ENCODE measurements at places on chromosomes 13 and 19.

GRCh38 chr13:28031896-28032288 lies 43.4 kb upstream of the URAD start:
- DNase-seq, result no peak

DNA sequence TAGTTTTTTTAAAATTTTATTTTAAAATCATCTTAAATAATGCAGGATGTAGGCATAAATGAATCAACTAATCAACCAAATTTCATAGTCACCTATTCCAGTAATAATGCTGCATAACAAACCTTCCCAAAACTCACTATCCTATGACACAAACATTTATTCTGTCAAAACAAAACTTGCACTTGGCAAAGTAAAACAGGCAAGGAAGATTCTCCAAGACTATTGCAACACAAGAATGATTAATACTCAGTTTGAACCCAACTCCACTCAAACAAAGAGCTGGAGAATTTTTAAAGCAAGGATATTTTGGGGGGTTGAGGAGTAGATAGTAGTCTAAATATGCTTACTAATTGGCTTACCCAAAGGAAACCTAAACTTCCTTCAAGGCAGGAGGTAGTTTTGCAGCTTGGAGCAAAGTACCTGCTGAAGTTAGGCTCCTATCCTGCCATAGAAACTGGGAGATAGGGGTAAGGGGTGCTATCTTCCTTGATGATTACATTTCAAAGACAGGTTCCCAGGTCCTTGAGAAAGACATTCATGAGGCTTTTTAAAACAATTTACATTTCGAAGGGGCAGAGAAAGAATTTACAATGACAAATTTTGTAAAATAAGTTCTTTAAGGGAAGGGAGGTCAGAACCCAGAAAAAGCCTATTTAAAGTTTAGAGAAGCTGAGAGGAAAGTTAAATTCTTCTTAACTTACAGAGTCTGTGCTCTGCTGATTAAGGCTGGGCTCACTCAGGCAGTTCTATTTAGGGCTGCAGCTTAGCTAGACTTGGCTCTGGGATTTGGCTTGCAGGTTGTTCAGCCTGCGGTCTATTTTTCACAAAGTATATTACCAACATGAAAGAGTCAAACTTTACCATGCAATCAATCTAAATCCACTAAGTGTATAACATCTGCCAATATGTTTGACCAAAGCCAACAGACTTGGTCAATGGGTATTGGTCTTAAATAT lies 549.0 kb downstream of the KCTD12 start:
- DNase-seq, result no peak

GRCh38 chr13:43058318-43058674 lies 34.9 kb downstream of the DNAJC15 start:
- peak; percentile 85 for DNase-seq

- DNase-seq, result no peak
These were observed 41.3 kb downstream of the RNASEH2B start for GRCh38 chr13:50950849-50951248.

DNA sequence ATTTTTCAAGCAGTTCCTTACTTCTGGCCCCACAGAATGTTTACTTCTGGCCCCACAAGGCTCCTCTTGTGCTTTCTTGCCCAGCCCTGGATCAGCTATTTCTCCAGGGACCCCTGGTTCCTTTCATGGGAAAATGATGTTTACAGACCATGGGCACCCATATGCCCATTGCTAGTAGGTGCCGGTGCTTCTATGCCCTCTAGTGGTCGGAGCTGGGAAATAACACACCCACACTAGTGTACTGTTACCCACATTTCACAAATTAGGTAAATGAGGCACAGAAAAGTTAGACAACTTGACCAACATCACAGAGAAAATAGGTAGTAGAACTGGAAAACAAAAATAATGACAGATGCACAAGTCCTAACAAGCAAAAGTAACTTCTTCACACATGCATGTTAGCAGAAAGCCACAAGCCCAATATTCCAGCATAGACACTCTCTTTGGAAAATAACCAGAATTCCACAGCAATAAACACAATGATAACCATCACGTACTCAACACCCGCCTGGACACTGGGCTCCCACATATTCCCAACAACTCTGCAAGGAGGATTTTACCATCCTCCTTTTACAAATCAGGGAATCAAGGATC lies 1.3 kb upstream of the CEACAM6 start:
- no peak for DNase-seq

GRCh38 chr13:99083981-99084380 lies 106.1 kb upstream of the DOCK9 start:
- no peak for DNase-seq

- DNase-seq, result no peak
These were observed 30.8 kb upstream of the MUC16 start for GRCh38 chr19:9041023-9041422.

GRCh38 chr13:43785650-43786471 lies 911 bp downstream of the ENOX1 start:
- DNase-seq, result no peak

DNA sequence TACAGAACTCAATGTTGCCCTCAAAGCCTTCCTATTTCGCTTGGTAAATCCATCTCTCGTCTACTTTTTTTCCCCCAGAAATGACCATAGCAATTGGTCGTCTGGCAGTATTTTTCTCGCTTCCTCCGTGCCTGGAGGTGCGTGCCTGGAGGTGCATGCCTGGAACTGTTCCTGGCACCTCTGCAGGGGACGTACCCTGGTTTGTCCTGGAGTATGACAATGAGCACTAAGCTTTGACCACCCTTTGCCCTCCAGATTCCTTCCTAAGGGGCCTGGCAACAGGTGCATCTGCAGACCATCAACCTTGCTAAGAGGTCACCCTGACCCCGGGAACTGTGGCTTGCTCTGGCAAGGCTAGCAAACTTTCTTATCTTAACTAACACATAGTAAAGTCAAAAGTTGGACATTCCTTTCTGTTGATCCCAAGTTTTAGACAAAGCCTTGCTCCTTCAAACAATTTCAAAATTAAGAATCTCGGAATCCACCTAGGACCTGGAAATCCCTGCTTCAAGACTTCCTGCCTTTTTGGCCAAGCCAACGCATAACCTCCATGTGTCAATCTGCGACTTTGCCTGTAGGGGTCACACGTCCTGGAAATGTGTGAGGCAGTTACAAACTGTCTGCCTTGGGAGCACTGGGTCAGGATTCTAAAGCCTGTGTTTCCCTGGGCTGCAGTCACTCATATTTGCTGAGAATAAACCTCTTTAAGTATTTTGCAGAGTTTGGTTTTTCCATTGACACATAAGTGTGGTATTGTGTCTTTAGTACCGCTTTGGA lies 28.8 kb upstream of the TUBGCP3 start:
- DNase-seq, result no peak

DNA sequence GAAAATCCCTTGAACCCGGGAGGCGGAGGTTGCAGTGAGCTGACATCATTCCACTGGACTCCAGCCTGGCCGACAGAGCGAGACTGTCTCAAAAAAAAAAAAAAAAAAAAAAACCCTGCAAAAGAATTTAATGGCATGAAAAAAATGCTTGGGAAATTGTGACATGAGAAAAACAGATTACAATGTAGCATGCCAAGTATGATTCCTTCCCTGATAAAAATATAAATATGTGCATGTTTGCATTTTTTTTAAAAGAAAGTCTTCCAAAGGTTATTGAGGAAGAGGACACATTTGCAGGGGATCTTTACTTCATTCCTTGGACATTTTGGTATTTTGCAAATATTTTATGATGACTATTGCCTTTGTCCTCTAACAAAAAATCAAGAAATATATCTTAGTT lies 14.5 kb upstream of the ZBTB32 start:
- DNase-seq, result no peak

- DNase-seq, result peak; percentile 39
These were observed 144.1 kb downstream of the DPF1 start for GRCh38 chr19:38079926-38080380.

DNA sequence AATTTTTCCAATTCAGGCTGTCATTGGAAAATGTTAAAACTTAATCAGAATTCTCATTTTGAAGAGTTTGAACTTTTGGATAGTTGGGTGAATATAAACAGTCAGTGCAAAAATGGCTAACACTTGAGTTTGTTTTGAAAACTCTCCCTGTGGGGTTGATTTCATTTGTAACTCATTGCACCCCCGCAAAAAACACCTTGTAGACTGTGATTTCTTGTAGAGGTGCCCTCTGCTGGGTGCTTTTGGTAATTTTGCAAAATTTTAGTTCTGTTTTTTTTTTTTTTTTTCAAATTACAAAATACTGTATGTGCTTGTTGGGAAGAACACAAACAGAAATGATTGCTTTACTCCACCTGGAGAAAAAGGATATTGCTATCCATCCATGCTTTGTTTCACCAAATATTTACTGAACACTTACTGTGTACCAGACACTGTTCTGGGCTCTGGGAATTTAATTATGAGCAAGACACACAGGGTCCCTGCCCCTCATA lies 28.2 kb upstream of the GPI start:
- no peak for DNase-seq

GRCh38 chr13:65461590-65461989 lies 1768.5 kb downstream of the PCDH9 start:
- no peak for DNase-seq

- DNase-seq, result no peak
These were observed 18.4 kb upstream of the MYADM start for GRCh38 chr19:53849237-53849676.

- DNase-seq, result no peak
These were observed 22.7 kb downstream of the SLC25A15 start for GRCh38 chr13:40812102-40812501.

- DNase-seq, result no peak
These were observed 167.5 kb downstream of the URI1 start for GRCh38 chr19:30109565-30109964.

DNA sequence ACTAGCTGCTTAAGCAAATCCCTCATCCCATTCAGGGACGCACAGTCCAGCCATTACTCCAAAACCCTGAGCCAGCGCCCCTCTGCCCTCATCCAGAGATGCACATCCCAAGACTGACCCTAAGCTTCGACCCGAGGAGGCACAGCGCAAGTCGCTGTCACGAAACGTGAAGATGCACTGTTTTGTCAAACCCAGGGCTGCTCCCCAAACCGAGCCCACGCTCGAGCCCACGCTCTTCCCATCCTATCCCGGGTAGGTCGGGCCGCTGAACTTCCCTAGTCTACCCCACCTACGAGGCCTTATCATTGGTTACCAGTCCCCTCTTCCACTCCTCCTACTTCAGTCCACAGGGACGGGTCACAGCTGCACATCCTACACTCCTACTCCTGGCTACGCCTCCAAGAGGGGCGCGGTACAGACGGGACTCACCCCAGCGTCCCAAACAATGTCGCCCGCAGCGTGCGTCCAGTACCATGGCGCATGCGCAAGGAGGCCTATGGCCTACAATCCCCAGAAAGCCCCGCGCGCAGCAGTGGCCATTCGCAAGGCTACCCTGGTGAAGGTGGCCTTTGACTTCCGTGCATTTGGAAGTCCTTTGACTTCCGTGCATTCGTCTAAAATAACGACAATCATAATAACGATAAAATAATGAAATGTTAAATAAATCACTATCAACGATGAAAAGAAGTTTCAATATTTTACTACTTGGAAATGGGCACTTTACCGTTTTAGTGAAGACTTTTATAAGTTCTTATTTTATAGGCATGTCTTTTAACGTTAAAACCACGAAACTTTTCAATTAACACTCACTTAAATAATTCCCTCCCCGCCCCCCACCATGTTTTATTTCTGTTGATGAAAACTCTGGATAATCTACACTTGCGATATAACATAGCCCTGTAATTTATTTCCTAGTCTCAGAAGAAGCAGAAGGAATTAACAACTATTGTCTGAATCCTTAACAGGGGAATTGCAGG lies at the start of gene ZNF285:
Gene ZNF285 (minus strand): TSS at position 470 of the 977 bp plus-strand sequence. CDS start 4,395 bp downstream, outside the sequence.
- peak; percentile 70 for DNase-seq

GRCh38 chr19:964761-965694 lies 19.1 kb upstream of the WDR18 start:
- DNase-seq, result no peak

DNA sequence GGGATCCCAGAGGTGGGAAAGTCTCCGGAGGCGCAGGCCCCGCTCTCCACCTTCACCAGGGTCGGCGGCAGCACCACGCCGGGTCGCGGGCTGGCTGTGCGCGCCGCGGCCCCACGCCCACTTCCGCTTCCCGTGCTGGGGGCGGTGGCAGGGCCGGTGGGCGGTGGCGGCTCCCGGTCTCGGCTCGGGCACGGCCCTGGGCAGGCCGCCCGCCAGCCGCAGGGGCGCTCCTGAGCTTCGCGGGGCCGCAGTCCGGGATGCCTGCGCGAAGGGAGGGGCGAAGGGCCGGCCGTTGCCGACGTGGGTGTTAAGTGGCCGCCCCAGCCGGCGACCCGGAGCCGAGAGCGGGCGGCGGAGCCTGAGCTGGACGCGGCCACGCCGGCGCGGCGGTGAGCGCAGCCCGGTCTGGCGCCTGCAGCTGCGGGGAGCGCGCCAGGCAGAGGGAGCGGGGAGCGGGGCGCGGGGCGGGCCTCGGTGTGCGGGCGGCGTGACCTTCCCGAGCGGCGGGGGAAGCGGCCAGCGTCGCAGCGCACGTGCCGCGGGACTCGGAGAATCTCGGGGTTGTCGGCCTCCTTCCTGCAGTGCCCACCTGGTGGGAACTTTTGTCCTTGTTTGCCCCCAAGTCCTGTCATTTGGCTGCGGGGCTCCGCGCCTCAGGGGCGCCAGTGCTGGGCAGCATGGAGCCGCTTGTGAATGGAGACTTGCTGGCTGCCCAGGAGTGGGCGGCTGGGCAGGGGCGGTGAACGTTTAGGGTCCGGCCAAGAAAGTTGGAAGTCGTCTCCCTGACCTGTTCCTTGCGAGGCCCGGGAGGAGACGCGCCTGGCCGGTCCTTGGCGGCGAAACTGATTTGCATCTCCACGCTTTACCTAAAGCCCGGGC lies at the start of gene SLC25A15:
Gene SLC25A15 (plus strand): TSS at position 337 of the 879 bp plus-strand sequence. CDS start 3,616 bp downstream, outside the sequence.
- DNase-seq, result no peak

- DNase-seq, result no peak
These were observed 31.2 kb upstream of the CACNA1A start for GRCh38 chr19:13537454-13537853.

- peak; percentile 8 for DNase-seq
These were observed 1.2 kb downstream of the ZNF8 start for GRCh38 chr19:58279925-58280316.

Data from epithelial cell of prostate (primary cell).